ENCODE measurements at places on chromosomes 11 and 22. TPM values are rescaled to one million over a fixed set of nuclear protein-coding genes. Genes with fewer than 3 reads are reported as not detected.

Gene LDLRAD3
- total RNA-seq = 12.1 TPM

Gene POTEH
- not detected for total RNA-seq

Gene LMO2
- 0.48 TPM for total RNA-seq

Gene NXPE1
- total RNA-seq = not detected

Gene FAM83F
- total RNA-seq = 19.6 TPM

Gene PLAAT5
- 8.5 TPM for total RNA-seq

Gene SULT4A1
- 16.2 TPM for total RNA-seq

Gene C1QTNF4
- total RNA-seq = 8.7 TPM

Gene C11orf91
- not detected for total RNA-seq

Gene KCNJ4
- 0.92 TPM for total RNA-seq

Gene ABCG4
- total RNA-seq = 1.2 TPM

Gene DNAJB7
- total RNA-seq = not detected

Gene SLC1A2
- total RNA-seq = 0.50 TPM

Gene PTPN5
- total RNA-seq = 1.4 TPM

Gene FGF19
- total RNA-seq = 7.4 TPM

Gene ADAMTS8
- total RNA-seq = 5.0 TPM

Gene SYT7
- total RNA-seq = 7.0 TPM

Gene CYTH4
- not detected for total RNA-seq

Gene PRR5L
- total RNA-seq = 4.1 TPM

Gene OR8A1
- not detected for total RNA-seq

Gene PGR
- 0.07 TPM for total RNA-seq

Gene MUC2
- total RNA-seq = not detected

Gene RAPSN
- total RNA-seq = 0.48 TPM

Data from H9 (cell line).